ENCODE measurements at places on chromosomes 16 and 17.

- DNase-seq: no peak
These were observed 113.5 kb downstream of the MGAT5B start for GRCh38 chr17:76981545-76982295.

DNA sequence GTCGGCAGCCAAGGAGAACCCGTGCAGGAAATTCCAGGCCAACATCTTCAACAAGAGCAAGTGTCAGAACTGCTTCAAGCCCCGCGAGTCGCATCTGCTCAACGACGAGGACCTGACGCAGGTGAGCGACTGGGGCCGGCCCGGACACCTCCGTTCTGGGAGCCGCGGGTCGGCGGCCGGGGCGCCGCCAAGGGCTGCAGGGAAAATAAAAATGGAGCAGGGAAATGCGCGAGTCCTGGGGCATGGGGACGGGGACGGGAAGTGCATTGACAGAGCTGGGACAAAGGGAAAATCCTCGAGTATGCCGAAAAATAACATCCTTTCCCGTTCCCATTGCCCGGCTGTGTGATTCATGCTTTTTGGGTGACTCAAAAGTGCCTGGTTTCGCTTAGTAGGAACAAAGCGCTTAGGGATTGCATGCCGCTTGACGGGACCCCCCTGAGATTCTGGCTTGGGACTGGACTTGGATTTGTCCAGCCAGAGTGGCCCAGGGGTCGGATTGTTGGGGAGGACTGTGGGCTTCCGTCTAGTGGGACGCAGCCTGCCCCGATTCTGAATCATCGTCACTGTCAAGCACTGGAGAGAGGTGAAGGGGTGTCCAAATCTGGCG lies 699 bp downstream of the MPRIP start:
- no peak for DNase-seq

GRCh38 chr16:69014811-69015210 lies 90.6 kb upstream of the HAS3 start:
- no peak for DNase-seq

- no peak for DNase-seq
These were observed 113.2 kb upstream of the MAF start for GRCh38 chr16:79713609-79714309.

DNA sequence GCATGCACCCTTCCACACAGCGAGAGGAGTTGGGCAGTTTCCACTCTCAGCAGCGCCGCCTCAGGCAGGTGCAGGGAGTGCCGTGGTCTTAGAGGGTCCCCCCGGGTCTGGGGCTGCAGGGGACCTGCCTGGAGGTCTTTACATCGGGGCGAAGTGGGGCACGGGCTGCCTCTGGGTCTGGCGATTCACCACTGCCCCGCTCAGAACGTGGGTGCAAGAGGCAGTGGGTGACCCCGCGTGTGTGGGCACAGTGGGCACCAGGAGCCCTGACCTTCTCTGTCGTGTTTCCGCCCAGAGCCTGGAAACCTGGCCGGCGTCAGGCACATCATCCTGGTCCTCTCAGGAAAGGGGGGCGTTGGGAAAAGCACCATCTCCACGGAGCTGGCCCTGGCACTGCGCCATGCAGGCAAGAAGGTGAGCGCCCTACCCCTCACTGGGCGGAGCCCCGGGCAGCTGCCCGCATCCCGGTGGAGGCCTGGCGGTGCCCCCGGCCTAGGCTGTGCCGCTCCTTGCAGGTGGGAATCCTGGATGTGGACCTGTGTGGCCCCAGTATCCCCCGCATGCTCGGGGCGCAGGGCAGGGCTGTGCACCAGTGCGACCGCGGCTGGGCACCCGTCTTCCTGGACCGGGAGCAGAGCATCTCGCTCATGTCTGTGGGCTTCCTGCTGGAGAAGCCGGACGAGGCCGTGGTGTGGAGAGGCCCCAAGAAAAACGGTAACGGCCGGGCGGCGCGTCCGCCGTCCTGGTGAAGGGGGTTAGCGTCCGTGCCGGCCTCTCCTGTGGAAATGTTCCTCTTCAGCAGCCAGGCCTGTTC lies 3.7 kb downstream of the NUBP2 start:
- DNase-seq: no peak

- no peak for DNase-seq
These were observed 47.9 kb downstream of the TOX3 start for GRCh38 chr16:52499060-52499440.

All from progenitor cell of endocrine pancreas (in vitro differentiated cells).